ENCODE measurements at places on chromosomes 2 and 18.

- no peak for DNase-seq
Measured at GRCh38 chr2:241237047-241237446, 48.6 kb downstream of the ANO7 start.

- peak; percentile 66 for DNase-seq
Measured at GRCh38 chr18:48137374-48138081, 207.1 kb upstream of the SMAD2 start.

DNA sequence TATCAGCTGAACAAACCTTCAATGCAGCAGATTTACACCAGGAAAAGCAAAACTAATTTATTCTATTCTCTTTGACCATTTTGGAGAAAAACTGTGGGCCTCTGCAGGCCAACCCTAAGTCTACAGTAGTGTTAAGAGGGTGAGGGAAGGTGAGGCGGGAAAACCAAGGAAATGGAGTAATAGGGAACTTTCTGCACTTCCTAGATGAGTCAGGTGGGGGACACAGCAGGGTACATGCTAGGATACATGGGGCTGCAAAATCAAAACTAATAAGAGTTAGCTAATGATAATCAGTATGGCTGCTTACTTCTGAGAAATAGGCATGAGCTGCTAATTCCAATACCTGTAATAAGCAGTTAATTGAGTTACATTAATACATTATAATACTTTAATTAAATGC, 66.0 kb upstream of the PGAP1 start:
- DNase-seq, result no peak

DNA sequence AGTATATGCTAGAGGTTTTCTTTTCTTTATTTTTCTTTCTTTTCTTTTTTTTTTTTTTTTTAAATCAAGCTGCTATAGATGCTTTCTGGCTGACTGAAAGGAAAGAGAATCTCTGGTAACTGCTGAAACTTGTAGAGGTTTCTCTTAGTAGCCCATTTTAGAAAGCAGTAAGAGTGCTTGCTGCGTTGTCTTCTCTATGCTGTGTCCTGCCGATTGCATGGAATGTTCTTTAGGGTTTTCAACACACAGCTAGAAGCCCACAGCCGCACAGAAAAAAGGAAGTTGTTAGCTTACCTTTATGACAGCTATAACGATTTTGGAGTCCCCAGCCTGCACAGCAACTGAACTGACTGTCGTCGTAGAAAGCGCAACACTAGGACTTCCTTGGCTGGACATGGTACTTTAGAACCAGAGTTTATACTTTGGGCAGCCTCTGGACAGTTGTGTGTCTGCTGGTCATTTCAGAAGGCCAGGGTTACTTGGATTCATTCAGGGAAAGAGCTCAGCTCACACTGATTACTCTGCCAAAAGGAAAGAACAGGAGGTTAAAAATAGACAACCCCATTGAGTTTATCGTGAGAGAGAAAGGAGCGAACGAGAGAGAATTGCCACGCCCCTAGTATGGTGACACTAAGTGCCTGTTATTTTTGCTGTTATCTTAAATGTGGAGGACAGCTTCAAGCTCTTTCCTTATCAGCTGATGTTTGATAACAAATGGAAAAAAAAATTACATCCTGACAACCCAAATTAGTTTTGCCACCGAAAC, at the start of gene CCDC141:
TSS of gene CCDC141 (minus strand) at position 592 of the 766 bp plus-strand sequence. CDS start at position 396, 196 bp downstream.
- peak; percentile 10 for DNase-seq

DNA sequence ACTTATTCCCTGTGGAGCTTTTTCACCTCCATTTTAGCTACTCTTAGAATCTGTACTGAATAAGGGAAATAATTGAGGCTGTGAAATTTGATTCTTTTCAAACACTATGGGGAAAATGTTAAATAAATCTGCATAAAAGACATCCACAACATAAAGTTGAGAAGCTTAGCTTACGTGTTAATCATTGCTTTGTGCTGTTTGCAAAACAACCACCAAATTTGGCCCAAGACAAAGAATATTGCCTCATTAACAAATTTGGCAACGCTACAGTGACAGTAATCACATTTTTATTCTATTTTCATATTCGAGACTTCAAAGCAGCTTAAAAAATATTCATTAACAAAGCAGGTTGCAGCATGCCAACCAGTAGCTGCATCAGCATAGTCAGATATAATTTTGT, 437.6 kb downstream of the DPP10 start:
- DNase-seq, result no peak

DNA sequence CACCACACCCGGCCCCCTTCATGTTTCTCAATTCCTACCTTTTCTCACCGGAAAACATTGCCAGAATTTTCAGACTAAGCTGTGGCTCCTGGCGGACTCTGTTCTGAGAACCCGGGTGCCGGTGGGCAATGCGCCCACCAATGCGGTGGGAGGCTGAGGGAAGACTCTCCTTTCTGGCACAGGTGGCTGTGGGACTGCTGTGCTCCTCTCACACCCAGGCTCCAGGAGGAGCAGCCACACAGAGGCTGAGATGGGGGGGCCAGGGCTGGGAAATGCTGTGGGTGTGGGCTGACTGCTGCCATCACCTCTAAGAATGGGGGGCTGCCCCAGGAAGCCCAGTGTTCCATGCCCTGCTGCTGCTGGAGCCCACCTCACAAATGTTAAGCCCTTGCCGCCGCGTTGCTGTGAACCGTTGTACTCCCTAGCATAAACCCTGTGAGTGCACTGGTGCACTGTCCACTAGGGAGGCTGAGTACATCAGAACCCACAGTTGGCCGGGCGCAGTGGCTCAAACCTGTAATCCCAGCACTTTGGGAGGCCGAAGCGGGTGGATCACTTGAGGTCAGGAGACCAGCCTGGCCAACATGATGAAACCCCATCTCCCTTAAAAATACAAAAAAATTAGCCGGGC, 152.6 kb downstream of the LDLRAD4 start:
- no peak for DNase-seq

DNA sequence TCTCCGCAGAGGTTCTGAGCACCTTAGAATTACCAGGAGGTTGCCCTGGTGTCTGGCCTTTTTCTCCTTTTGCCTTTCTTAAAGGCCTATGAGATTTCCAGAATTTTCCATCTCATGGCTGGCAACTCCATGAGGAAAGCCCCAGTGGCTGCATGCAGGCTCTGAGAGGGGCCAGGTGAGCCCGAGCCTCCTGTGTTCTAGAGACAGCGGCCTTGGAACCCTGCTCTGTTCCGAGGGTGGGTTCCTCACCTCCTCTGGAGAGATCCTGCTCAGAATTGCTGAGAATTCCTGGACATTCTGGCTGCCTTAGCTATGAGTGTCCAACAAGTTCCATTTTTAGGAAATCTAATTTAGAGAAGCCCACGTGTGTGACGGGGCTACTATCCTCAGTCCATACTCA, 35.7 kb upstream of the HPCAL1 start:
- DNase-seq, result peak; percentile 5

GRCh38 chr2:214156971-214157370, 253.9 kb upstream of the VWC2L start:
- no peak for DNase-seq

GRCh38 chr18:68505178-68505574, 209.7 kb downstream of the TMX3 start:
- no peak for DNase-seq

- peak; percentile 34 for DNase-seq
Measured at GRCh38 chr2:98743835-98744234, 12.9 kb upstream of the MGAT4A start.

- DNase-seq, result no peak
Measured at GRCh38 chr2:38592951-38593350, 9.8 kb downstream of the HNRNPLL start.

GRCh38 chr2:28463893-28464292, 32.0 kb upstream of the PLB1 start:
- no peak for DNase-seq

DNA sequence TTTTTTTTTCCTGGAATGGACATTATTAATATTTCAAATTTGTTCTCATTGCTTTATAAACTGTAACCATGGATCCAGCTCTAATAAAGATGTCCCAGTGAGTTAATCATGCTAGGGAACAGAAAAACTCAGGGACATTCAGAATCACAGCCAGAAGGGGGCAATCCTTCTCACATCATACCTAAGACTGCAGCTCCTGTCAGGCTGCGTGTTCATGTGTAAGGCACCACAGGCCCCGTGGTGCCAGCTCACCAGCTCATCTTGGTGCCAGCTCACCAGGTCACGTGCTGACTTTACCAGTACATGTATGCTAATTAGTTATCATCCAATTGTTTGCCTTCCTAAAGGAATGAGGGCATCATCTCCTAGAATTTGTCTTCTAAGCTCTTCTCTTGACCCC, 84.7 kb upstream of the NEDD4L start:
- peak; percentile 53 for DNase-seq

GRCh38 chr2:85549826-85550225, 10.9 kb downstream of the MAT2A start:
- DNase-seq, result no peak

- DNase-seq, result no peak
Measured at GRCh38 chr2:188471166-188471565, 179.5 kb downstream of the GULP1 start.

GRCh38 chr18:9709304-9709877, 1.3 kb downstream of the RAB31 start:
- no peak for DNase-seq

- no peak for DNase-seq
Measured at GRCh38 chr2:201931951-201932350, 101.7 kb upstream of the FZD7 start.

GRCh38 chr2:222982909-222983265, 69.1 kb upstream of the KCNE4 start:
- no peak for DNase-seq

GRCh38 chr2:173521450-173522192, 166.9 kb downstream of the CDCA7 start:
- no peak for DNase-seq

GRCh38 chr2:188291142-188291616, 495 bp upstream of the GULP1 start:
- DNase-seq, result peak; percentile 15

GRCh38 chr2:84980263-84980983, 9.5 kb downstream of the KCMF1 start:
- DNase-seq, result no peak

- no peak for DNase-seq
Measured at GRCh38 chr2:128172191-128172590, 81.2 kb downstream of the UGGT1 start.

GRCh38 chr2:170940066-170940465, 11.0 kb downstream of the GORASP2 start:
- no peak for DNase-seq

GRCh38 chr2:101474731-101475384, at the start of gene RFX8:
Gene RFX8 (minus strand): TSS chr2:101475112. CDS start chr2:101466848, 8,264 bp downstream.
- no peak for DNase-seq

- no peak for DNase-seq
Measured at GRCh38 chr2:235827585-235827992, 333.7 kb downstream of the AGAP1 start.

- DNase-seq, result no peak
Measured at GRCh38 chr2:14831458-14831857, 198.9 kb downstream of the LRATD1 start.

DNA sequence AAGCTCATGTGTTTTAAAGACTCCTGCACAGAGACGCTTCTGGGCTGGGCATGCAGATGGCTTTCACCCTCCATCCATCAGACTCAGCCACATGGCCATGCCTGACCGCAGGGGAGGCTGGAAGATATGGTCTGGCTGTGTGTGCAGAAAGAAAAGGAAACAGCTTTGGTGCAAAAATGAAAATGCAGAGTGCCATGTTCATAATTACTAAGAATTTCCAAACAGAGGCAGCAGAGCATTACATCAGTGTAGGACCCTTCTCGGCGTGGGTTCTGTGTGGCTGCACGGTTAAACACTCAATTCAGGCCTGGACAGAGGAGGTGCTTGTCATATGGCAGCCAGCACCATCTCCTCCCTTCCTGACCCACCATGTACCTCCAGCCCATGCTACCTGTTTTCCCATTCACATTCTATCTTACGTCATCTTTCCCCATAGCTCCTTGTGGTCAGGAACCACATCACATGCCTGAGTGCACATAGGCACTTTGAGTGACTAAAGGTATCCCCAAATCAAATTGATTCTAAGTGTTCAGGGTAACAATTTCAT, 200.3 kb upstream of the ID2 start:
- no peak for DNase-seq

GRCh38 chr18:21040466-21040865, 71.1 kb downstream of the ROCK1 start:
- DNase-seq, result no peak

- DNase-seq, result no peak
Measured at GRCh38 chr18:72410399-72410798, 133.7 kb downstream of the CBLN2 start.

GRCh38 chr18:11167778-11168177, 18.4 kb upstream of the PIEZO2 start:
- no peak for DNase-seq

GRCh38 chr2:84912984-84913383, 7.5 kb downstream of the TMSB10 start:
- no peak for DNase-seq

GRCh38 chr2:20092226-20092900, 40.9 kb upstream of the LAPTM4A start:
- no peak for DNase-seq

- DNase-seq, result no peak
Measured at GRCh38 chr2:39738936-39739335, 40.1 kb downstream of the THUMPD2 start.

DNA sequence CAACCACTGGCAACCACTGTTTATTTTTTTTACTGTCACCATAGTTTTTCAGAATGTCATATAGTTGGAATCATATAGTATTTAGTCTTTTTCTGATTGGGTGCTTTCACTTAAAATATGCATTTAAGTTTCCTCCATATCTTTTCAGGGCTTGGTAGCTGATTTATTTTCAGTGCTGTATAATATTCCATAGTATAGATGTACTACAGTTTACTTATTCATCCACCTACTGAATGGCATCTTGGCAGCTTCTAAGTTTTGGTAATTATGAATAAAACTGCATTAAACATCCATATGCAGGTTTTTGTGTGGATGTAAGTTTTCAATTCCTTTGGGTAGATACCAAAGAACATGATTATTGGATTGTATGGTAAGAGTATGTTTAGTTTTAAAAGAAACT, 23.0 kb downstream of the CFAP221 start:
- no peak for DNase-seq

- no peak for DNase-seq
Measured at GRCh38 chr2:124316881-124317605, 292.0 kb downstream of the CNTNAP5 start.

DNA sequence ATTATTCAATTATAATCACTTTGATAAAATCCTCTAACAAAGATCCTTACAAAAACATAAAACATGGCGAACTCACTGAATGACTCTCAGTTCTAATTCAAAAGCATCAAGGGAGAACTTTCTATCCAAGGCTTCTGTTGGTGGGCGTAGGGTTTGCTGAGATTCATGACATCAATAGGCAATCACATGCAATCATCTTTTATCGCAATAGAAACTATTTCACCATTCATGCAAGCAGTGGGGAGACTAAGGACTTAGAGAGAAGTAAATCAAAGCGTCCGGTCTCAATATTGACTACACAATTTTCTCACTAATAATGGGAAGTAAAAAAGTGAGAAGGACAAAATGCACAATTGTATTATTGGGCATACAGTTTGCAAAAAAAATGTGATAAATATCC, 168.7 kb downstream of the SCG2 start:
- no peak for DNase-seq
